ENCODE measurements at places on chromosomes 5 and 9. TPM values are rescaled to one million over a fixed set of nuclear protein-coding genes. Genes with fewer than 3 reads are reported as not detected.

- DNase-seq, result no peak
Observed at GRCh38 chr9:109052416-109052815, 39.1 kb upstream of the CTNNAL1 start.

The PCDHA2 gene
- 5.6 TPM for total RNA-seq

The MEF2C gene
- total RNA-seq, result 2.6 TPM

- DNase-seq, result no peak
Observed at GRCh38 chr9:120729791-120730241, 15.5 kb upstream of the MEGF9 start.

DNA sequence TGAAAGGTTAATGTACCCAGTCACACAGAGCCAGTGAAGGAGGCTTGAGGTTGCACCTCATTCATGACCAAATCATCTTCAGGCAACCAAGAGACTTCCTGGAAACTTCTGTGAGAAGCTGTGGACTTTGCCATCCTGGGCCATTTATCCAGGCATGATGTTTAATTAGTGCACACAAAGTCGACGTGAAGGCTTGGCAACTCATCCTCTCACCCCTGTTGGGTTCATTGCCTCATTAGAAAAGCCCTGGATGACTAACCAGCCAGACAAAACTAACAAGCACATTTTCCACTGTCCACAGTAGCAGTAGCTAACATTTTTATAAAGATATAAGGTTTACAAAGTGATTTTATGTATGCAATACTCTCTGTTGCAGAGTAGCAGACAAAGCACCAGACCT lies 65.7 kb upstream of the ZNF462 start:
- DNase-seq, result no peak

DNA sequence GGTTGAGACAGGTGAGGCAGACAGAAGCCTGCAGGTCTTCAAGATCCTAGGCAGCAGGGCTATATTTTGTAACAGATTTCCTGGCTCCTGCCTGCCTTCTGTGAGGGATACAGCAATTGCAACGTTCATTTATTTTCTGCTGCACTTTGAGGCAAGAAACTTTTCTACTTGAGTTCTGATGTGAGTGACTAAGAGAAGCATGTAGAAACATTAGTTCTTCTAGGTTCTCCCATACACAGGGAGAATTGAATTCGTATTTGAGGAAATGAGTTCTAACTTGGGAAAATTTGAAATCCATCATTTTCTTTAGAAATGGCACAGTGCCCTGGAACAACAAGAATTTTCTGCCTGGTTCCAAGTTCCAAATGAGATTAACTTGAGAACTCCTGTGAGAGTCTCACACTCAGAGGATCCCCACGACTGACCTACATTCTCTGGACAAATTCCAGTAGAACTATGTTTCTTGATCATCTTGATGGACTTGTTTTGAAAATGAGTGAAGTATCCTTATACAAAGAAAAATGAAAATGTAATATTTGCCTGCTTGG lies 15.0 kb downstream of the MAMDC2 start:
- no peak for DNase-seq
